NCI-H1105 treated with DMSO at 0.1 percent for 48 hours (cell line): ENCODE measurements at places on chromosomes 2 and 18.

DNA sequence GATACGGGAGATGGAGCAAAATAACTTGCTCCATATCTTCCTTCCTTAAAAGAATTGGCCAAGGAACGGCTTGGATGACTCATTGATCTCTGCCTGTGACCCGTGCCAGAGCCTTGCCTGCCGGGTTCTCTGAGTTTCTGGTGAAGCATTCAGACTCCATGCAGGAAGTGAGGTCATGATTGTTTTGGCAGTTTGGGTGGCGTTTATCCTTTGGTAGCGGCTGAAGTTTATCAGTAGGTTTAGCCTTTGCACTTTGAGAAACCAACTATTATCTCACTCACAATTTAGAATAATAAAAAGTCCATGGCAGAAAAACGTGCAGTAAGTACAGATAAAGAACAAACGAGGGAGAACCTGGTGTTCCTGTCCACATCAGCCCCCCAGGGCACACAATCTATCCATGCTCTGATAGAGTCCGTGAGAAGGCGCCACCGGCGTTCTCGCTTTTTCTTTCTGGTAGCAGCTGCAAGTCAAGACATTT is 15.0 kb upstream of the CTAGE1 start:
- no peak for DNase-seq

DNA sequence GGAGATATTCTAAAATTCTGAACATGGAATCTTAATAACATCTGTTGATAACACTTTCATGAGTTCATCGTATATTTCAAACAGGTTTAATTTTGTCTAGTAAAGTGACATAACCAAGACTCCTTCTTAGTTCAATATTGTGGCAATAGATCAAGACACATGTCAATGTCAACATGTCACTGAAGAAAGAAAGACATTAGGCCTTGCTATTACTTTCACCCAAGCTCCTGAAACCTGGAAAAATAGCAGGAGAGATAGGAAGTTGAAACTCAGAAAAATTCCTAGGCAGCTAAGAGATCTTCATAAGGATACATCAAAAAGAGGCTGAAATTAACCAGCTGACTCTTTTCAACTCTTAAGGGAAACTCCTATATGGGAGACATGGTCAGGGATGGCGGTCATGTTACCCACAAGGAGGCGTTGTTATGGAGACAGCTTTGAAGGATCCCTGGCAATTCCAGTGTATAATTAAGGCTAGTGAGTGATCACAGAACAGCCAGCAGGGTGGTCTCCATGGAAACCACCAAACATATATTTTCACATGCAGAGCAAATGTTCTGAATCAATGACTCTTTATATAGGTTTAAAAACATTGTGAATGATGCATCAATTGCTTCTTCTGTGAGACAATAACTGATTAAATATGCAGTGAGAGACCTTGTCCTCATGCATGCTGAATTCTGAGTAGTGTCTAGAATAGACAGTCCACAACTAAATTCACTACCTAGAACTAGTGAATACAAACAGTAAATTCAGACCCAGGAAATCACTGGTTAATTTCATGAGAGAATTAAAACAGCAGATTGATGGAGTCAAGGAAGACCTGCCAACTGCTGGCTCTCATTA is 115.3 kb upstream of the RIOK3 start:
- peak; percentile 80 for DNase-seq

GRCh38 chr18:69934601-69935265 is 12.9 kb downstream of the CD226 start:
- no peak for DNase-seq

GRCh38 chr2:10863047-10863446 is 48.7 kb upstream of the KCNF1 start:
- DNase-seq: no peak

DNA sequence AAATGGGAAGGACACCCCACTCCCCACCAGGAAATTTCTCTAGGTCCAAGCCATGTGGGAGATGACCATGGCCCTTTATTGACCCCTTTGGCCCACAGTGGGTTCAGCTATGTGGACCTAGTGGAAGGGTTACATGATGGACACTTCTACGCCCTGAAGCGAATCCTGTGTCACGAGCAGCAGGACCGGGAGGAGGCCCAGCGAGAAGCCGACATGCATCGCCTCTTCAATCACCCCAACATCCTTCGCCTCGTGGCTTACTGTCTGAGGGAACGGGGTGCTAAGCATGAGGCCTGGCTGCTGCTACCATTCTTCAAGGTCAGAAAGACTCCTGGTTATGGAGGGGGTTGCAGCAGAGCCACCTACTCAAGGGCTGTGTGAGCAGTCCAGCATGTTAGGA is 1.3 kb downstream of the STK16 start:
- no peak for DNase-seq

DNA sequence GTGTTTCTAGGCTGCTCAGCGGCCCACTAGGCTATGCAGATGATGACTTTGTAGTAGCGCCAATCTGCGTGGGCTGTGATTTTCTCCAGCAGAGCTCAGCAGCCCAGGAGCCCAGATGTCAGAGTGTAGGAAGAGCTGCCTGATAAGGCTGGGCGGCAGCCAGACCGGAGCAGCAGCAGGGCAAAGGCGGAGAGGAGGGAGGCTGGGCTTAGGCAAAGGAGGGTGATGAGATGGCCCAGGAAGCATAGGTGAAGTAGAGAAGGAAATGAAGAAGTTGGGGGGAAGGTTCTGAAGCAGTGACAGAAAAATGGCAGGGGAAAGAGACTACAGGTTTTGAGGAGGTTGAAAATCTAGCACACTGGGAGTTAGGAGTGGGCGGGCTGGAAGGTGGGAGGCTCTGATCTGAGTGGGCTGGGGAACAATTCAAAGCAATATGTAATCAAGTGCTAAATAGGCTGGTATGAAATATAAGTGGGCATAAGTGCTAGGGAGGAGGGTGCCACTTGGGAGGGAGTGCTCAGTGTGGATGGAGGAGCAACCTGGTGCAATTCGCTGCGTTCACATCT is 50.6 kb upstream of the STPG4 start:
- DNase-seq: no peak

DNA sequence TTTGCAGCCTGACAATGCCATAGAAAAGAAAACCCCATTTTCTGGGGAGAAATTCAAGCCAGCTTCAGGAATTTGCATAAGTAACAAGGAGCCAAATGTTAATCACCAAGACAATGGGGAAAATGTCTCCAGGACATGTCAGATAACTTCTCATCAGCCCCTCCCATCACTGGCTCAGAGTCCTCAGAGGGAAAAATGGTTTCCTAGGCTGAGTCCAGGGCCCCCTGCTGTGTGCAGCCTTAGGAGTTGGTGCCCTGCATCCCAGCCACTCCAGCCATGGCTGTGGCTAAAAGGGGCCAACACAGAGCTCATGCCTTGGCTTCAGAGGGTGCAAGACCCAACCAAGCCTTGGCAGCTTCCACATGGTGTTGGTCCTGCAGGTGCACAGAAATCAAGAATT is 63.7 kb upstream of the FANCL start:
- no peak for DNase-seq

DNA sequence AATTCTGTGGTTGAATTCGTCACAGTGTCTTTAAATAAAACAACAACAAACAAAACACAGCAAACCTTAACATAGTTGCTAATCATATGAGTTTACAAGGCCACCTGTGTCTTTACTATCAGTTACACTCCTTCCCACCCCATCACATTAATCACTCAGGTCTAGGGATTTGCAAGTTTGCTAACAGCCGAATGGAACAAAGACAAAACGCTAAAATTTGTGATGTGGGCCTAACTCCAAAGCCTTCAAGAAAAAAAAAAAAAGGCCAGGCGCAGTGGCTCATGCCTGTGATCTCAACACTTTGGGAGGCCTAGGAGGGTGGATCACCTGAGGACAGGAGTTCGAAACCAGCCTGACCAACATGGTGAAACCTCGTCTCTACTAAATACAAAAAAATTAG is 566 bp upstream of the POLI start:
- no peak for DNase-seq

GRCh38 chr18:59065684-59066083 is 74.0 kb upstream of the SEC11C start:
- DNase-seq: peak; percentile 77

DNA sequence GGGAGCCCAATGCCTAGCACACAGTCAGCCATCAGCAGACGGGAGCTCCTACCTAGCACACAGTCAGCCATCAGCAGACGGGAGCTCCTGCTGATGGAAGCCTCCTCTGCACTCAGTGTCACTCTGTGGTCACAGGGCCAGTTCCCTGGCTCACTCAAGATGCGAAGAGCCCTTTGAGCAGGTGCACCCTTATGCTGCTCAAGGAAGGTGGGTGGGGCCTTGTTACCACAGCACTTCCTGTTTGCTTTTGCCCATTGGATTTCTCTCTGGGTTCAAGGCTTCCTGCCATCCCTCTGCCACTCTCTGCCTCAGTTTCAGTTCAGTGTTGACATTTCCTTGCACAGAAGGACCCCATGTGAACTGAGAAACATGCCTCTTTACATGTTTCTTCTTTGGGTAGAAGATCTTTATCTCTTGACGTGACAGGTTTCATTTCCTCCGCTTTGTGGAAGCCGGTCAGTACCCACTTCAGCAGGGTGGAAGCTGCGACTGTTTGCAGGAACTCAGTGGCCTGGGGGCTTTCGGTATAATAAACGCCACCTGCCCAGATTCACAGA is 11.6 kb downstream of the TRIB2 start:
- DNase-seq: no peak

- no peak for DNase-seq
Measured at GRCh38 chr2:65710779-65711295, 278.4 kb upstream of the SPRED2 start.

GRCh38 chr18:5475267-5475666 is 68.5 kb downstream of the EPB41L3 start:
- no peak for DNase-seq

GRCh38 chr2:1455466-1455865 is 42.2 kb downstream of the TPO start:
- no peak for DNase-seq

DNA sequence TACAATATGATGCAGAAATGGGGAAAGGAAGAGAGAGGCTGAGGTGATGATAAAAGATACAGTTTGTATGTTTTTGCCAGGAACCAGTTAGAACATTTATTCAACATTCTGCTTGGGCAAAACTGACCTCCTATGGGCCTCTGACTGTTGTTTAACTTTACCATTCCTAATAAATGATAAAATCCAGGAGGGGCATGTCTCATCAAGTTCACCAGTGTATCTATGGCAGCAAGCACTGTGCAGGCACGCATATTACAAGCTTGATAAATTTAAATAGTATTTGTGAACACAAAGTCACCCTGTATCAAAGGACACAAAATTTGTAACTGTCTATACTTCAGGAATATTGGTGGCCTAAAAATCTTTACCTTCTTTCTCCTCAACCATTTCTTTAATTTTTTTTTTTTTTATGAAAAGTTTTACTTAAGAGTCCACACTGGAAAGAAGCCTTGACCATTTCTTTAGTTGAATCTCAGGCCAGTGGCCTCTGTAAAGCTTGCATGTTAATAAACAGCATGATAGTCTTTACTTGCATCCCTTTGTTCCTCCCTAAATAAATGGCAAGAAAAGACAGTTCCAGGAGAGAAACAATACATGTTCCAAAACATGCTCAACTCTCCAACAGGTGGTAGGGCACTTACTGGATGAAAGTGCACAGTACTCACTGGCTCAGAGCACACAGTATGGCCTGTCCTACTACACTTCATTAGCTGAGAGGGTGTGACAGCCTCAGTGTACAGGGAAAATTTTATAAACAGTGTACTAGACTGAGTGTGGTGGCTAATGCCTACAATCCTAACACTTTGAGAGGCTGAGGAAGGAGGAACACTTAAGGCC is 52.3 kb downstream of the SOS1 start:
- no peak for DNase-seq

GRCh38 chr2:217125014-217125413 is 265.1 kb upstream of the TNP1 start:
- DNase-seq: no peak

DNA sequence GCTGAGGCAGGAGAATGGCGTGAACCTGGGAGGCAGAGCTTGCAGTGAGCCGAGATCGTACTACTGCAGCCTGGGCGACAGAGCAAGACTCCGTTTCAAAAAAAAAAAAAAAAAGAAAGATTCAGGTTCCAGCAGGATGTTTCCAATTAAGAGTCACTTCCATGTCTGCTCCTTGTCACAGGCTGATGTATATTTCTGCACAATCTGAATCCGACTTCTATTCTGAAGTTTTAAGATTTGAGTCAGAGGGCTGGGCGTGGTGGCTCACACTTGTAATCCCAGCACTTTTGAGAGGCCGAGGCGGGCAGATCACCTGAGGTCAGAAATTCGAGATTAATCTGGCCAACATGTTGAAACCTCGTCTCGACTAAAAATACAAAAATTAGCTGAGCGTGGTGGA is 24.7 kb downstream of the SNRPD1 start:
- no peak for DNase-seq

GRCh38 chr2:128641421-128642080 is 322.9 kb upstream of the HS6ST1 start:
- DNase-seq: no peak

GRCh38 chr18:74533666-74534065 is 634 bp upstream of the CNDP1 start:
- no peak for DNase-seq

- DNase-seq: no peak
Measured at GRCh38 chr2:204344119-204344518, 201.2 kb upstream of the PARD3B start.

- DNase-seq: no peak
Measured at GRCh38 chr2:55780697-55781096, 87.1 kb upstream of the PNPT1 start.

- DNase-seq: peak; percentile 12
Measured at GRCh38 chr2:112588611-112589045, 4.2 kb downstream of the CHCHD5 start.

DNA sequence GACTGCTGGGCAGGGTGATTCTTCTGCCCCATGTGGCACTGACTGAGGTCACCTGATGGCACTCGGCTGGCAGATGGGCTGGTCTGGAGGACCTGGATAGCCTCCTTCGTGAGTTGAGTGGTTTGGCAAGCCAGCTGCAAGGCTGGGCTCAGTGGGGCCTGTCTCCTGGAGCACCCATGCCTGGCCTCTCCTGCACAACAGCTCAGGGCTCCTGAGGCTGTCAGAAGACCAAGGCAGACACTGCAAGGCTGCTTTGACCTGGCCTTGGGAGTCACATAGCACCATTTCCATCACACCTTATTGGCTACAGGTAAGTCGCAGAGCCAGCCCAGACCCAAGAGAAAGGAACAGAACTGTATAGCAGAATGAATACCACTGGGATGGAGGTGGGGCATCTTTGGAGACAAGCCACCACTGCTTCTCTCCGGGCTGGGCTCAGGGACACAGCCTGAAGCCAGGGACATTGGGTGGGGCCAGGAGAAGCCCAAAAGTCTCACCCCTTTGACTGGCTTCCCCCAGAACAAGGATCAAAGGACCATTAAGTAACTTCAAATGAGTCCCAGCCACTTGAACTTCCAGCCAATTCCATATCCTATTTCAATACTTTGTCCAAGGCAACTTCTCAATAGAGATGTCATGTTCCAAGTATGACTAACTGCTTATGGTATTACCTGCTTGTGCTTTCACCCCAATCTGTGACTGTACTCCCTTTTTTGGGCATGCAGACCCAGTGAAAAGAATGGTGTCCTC is 156.3 kb downstream of the CABLES1 start:
- no peak for DNase-seq

GRCh38 chr2:119481501-119482455 is 42.5 kb downstream of the SCTR start:
- DNase-seq: no peak

GRCh38 chr2:232444409-232445148 is 11.4 kb upstream of the ALPI start:
- no peak for DNase-seq
